ENCODE measurements at places on chromosomes 2 and 18. TPM values are rescaled to one million over a fixed set of nuclear protein-coding genes. Genes with fewer than 3 reads are reported as not detected.

GRCh38 chr2:52518678-52519077 is 1248.9 kb upstream of the CHAC2 start:
- H3K36me3 ChIP-seq: no peaks in the 10 kb centered on the region
- H3K4me3 ChIP-seq: no peak overlapping the region
- peaks cover 6% of the 10 kb centered on the region for H3K4me1 ChIP-seq
- no peak overlapping the region for H3K27ac ChIP-seq

DNA sequence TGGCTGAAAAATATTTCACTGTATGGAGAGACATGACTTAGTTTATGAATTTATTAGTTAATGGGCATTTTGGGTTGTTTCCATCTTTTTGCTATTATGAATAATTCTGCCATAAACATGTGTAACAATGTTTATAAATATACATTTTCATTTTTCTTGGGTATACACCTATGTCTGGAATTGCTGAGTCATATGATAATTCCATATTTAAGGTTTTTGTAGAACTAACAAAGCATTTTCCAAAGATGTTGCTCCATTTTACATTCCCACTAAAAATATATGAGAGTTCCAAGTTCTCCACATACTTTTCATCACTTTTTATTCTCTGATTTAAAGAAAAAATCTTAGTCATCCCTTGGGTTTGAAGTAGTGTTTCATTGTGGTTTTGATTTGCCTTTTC is 108.8 kb upstream of the LRRTM4 start:
- H3K27ac ChIP-seq: no peak overlapping the region
- no peaks in the 10 kb centered on the region for H3K36me3 ChIP-seq
- no peak overlapping the region for H3K4me3 ChIP-seq
- DNase-seq: no peak
- no peaks in the 10 kb centered on the region for H3K4me1 ChIP-seq

DNA sequence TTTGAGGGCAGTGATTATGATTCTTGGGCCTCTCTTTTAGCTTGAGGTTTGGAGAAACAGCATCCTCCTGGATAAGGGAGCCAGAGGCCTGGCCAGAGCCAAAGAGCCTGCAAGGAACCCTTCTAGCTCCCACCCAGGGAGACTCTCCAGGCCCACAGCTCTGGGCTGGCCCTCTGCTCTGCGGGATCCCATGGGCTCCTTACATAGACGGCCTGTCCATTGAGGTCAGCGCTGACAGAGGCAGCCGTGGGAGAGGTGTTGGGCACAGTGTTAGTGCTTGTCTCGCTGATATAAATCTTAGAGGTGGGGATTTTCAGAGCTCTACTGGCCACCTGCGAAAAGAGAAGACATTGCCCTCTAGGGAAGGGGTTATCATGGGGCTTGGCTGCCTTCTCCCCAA is 67.2 kb downstream of the XDH start:
- H3K27ac ChIP-seq: no peak overlapping the region
- H3K4me3 ChIP-seq: no peak overlapping the region
- H3K4me1 ChIP-seq: no peaks in the 10 kb centered on the region
- H3K36me3 ChIP-seq: no peaks in the 10 kb centered on the region
- no peaks in the 10 kb centered on the region for H3K27me3 ChIP-seq

- peak overlapping the region; percentile 62 for H3K27ac ChIP-seq
- no peaks in the 10 kb centered on the region for H3K27me3 ChIP-seq
- H3K36me3 ChIP-seq: no peaks in the 10 kb centered on the region
- peak; percentile 58 for DNase-seq
Observed at GRCh38 chr2:134718023-134718816, 580 bp downstream of the TMEM163 start.

- H3K36me3 ChIP-seq: no peaks in the 10 kb centered on the region
- H3K27ac ChIP-seq: no peak overlapping the region
- peaks cover 27% of the 10 kb centered on the region for H3K4me1 ChIP-seq
- no peak overlapping the region for H3K4me3 ChIP-seq
Observed at GRCh38 chr2:45898819-45899218, 247.3 kb downstream of the PRKCE start.

DNA sequence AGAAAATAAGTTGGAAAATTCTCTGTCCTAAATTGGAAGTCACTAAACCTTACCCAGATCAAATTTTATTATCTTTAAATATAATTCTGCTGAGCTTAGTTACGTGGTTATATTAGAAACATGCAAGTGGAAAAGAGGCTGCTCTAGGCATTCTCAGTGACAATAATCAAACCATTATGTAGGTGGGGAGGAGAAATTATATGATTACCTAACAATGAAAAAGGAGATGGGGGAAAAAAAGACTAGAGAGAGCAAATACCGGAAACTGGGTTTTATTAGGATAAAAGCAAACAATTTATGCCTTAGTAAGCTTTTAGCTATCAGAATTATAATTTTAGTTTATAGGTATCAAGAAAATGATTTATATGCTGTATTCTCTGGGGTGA is 53.2 kb downstream of the PHLPP1 start:
- H3K27me3 ChIP-seq: no peaks in the 10 kb centered on the region
- H3K4me1 ChIP-seq: peaks cover 41% of the 10 kb centered on the region
- H3K4me3 ChIP-seq: no peak overlapping the region
- no peaks in the 10 kb centered on the region for H3K36me3 ChIP-seq

DNA sequence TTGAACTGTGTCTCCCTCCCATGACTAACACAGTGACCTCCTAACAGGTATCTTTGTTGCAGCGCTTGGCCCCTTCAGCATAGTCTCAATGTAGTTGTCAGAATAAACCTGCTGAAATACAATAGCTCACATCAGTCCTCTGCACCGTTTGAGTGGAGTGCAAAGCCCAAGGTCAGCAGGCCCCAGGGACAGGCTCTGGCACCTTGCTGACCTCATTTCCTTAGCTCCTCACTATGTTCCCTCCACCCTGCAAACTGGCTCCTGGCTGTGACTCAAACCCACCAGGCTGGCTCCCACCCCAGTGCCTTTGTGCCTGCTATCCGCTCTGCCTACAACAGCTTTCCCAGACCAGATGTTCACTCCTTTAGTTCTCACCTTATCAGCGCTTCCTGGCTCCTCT is 146.7 kb downstream of the LRATD1 start:
- no peak overlapping the region for H3K27ac ChIP-seq
- DNase-seq: no peak
- no peaks in the 10 kb centered on the region for H3K36me3 ChIP-seq
- H3K4me1 ChIP-seq: peaks cover 5% of the 10 kb centered on the region

DNA sequence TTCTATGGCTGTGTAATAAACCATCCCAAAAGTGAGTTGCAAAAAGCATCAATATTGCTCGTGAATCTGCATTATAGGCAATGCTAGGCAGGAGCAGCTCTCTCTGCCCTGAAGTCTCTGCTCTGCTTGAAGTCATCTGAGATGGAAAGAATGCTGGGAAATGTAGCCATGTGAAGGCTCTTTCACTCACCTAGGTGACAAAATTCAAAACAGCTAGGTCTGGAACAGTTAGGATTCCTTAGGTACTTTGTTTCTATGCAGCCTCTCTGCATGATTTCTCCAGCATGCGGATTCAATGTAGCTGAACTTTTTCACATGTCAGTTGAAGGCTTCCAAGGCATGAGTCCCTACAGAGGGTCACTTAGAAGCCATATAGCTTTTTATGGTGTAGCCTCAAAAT is 1383.7 kb downstream of the LRP1B start:
- H3K27me3 ChIP-seq: no peaks in the 10 kb centered on the region
- H3K36me3 ChIP-seq: no peaks in the 10 kb centered on the region
- DNase-seq: no peak
- H3K4me3 ChIP-seq: no peak overlapping the region
- no peaks in the 10 kb centered on the region for H3K4me1 ChIP-seq
- no peak overlapping the region for H3K27ac ChIP-seq

TFCP2L1 gene
- 8.3 TPM for total RNA-seq

TBC1D8 gene
- total RNA-seq: 63.8 TPM

B3GNT7 gene
- total RNA-seq: 22.1 TPM

BOLL gene
- not detected for total RNA-seq

TUBA3E gene
- total RNA-seq: not detected

OSGEPL1 gene
- 2.6 TPM for total RNA-seq

All from body of pancreas (tissue), 4 donors.